Cerebellar nuclear complex (tissue), 1 donor: ENCODE measurements at places on chromosomes 6 and 20.
A peak's percentile ranks its signal among the peaks of the same experiment; 100 is the strongest.

DNA sequence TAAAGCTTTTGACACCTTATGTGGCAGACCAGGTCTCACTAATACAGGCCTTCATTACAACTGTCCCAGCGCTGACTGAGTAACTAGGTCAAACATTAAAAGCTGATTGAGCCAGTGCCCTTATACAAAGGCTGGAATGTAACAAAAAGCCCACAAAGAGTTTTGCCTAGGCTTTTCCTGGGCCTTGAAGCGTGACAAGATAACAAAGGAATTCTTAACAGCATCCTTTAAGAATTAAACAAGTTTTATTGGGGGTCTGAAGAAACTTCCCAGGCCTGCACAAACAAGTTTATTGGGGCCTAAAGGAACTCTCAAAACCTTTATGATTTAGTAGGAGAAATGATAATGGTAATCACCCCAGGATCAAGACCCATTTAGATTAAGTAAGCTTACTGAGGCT, 267.6 kb upstream of the FAM83B start:
- no peak for DNase-seq

DNA sequence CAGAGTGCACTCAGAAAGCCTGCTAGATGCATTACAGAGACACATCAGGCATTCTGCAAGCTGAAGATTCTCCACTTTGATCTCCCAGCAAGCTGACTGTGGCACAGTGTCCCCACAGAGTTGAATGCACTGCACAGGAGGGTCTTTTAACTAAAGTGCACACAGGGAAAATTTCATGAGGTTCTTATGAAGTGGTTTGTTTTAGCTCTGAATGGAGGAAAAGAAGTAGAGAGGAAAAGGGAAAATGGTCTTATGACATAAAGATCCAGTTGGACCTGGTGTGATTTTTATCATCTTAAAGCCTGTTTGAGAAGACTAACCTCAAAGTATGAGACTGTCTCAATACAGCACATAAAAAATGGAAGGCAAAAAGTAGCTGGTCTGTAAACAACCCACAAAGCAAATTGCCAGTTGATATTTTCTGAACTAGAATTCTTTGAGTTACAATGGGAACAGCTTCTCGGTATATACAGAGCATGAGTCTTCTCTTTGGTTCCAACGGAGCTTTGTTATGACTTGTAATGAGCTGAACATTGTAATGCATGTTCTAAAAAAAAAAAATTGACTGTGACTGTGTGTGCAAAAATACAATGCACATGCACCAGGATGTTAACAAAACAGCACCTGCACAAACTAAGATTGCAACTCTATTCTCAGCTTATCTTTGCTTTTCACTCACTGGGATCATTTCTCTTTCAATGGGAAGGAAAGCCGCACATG, 383.0 kb upstream of the ID4 start:
- DNase-seq: no peak

DNA sequence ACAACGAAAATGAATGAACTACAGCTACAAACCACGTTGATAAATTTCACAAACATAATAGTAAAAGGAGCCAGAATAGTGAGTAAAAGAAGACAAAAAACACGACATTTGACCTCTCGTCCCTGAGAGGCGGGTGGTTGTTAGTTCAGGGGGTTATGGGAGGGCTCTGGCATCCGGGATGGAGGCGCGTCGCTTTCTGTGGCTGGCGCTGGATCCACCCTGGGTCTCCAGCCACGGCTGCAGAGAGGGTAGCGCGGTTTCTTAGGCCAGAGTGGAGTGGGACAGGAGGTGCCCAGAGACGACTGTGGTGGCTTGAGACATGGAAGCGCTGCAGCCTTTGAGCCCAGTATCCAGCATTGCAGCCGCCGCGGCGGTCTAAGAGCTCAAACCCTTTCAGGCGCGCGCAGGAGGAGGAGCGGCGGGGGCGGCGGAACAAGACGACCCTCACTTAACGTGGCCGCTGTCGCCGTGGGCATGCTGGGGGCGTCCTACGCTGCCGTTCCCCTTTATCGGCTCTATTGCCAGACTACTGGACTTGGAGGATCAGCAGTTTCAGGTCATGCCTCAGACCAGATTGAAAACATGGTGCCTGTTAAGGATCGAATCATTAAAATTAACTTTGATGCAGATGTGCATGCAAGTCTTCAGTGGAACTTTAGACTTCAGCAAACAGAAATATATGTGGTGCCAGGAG, 3.7 kb upstream of the ZSCAN23 start:
- no peak for DNase-seq

DNA sequence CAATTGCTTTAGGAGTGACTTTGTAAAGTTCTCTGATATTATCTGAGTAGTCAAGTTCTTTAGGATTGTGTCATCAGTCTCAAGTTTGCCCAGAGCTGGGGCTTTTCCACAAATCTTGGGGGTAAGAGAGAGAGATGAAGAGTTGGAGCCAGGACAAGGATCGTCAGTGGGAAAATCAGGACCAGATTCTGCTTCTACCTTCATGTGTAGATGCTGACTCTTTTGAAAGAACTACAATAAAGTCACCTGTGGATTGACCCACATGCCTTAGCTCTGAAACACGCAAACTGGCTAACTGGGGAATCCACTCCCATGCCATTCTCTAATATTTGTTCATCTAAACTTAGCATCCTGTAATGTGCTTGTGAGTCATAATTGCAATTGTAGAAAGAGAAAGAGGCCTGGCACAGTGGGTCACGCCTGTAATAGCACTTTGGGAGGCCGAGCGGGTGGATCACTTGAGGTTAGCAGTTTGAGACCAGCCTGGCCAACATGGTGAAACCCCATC, 15.6 kb upstream of the BICRAL start:
- DNase-seq: no peak

GRCh38 chr6:110856296-110856695, 18.3 kb upstream of the AMD1 start:
- no peak for DNase-seq

- DNase-seq: no peak
Observed at GRCh38 chr6:27088068-27088467, 159.4 kb upstream of the PRSS16 start.

- DNase-seq: no peak
Observed at GRCh38 chr20:33672426-33673113, 1.7 kb downstream of the NECAB3 start.

DNA sequence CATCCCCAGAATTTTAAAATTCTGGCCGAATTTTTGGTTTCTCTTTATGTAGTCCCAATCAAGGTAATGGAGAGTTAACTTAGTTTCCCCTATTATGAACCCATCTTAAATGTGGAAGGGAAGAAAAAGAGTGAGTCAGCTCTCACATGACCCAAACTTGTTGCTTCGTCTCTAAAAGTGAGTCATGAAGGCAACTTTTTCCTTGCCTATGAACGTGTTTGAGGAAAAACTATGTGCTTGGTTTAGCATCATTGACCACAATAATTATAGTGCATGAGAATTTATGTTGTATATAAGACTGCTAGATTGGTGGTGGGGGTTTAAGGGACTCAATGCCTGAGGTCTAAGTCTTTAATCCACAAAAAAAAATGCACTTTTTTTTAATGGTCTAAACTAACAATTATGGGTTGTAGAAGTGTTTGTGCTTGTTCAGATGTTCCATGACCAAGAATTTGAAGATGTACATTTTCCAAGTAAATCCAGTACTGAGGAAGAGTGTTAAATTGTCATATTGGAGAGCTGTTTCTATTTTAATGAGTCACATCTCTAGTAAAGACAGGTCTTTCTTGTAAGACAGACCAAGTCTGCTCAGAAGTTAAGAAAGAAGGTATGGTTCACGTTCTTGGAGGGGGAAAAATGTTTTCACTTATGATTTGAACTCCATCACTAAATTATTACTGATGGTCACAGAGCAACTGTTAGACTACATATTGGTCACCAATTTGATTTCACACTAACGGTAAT, 409.9 kb upstream of the MARCKS start:
- no peak for DNase-seq

DNA sequence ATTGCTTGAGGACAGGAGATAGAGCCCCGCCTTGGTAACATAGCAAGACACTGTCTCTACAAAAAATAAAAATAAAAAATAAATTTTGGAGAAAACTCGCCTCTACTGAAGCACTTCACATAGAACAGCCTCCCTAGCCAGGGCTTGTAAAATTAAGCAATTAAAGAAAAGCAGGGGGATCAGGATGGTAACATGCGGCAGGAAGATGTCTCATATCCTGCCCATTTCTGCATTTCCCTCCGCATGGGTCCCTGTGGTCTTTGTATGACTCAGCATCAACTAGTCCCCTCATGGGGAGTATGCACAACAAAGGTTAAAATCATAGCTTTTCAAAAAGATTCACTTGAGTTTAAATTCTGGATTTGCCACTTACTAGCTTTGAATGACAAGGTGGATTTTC, 379.0 kb downstream of the EPHA7 start:
- no peak for DNase-seq

DNA sequence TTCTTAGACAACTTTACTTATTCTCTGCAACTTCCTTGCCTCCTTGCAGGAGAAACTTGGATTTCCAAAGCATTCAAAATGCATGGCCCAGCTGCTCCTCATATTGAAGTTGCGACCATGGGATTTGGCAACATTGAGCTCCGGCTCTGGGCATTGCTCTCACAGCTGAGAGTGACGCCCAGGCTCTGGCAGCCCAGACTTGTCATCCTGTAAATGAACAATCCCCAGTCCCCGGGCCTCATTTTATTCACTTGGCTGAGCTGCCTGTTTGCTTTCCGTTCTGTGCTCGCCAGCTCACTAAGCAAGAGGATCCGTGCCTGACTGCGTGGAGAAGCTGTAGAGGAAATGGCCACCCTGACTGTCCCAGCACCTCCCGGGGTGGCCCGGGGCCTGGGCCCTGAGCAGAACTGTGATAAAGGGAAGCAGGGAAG, 119.5 kb upstream of the CD93 start:
- DNase-seq: peak; percentile 31

DNA sequence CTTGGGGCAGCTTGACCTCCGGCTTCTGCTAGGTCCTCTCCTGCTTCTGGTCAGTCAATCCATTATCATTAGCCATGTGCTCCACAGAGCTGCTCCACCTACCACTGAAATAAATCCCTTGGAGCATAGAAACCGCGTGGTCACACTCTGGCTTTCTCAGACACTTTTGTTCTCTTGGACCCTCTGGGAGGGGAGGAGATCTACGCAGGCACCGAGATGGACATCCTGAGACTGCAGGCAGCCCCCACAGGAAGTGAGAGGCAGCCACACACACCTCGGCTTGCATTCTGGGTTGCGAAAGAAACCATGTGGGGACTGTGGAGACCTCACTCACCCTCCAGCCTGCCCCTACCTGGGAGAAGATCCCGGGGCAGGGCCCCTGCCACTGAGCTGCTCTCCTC, 79.5 kb downstream of the FYN start:
- no peak for DNase-seq

- DNase-seq: no peak
Observed at GRCh38 chr6:43809417-43810305, 39.6 kb downstream of the VEGFA start.

GRCh38 chr6:161050134-161050765, 58.7 kb downstream of the MAP3K4 start:
- no peak for DNase-seq

DNA sequence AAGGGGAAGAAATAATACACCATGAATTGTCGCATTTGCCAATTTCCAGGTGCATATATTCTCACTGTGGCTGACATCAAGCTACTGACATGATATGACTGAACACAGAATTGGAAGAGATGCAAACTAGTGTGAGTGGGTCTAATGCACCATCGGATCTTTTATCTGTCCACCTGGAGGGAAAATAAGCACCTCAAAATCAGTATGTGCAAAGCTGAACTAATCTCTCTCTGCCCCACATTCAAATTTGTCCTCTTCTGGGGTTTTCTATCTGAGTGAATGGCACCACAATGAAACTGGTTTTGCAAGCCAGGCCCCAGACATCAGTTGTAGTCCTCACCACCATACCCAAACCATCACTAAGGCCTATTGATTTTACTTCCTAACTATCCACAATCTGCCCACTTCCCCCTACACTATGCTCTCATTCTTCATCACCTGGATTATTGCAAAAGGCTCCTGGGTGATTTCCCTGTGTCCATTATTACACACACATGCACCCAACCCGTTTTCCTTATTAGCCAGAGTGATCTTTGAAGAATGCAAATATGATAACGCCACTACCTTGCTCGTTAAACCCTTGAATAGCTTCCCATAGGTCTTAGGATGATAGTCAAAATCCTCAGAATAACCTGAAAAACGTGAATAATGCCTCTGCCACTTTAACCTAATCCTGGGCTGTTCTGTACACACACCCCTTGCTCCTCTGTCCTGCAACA, 159.0 kb upstream of the GMDS start:
- DNase-seq: no peak
